DND-41 (cell line): ENCODE measurements at places on chromosomes 7 and 10.

- peaks cover 16% of the 10 kb centered on the region for H3K36me3 ChIP-seq
- no peaks in the 10 kb centered on the region for H3K4me1 ChIP-seq
- DNase-seq, result no peak
- H3K4me3 ChIP-seq, result no peak overlapping the region
Measured at GRCh38 chr10:86900955-86901354, 56.5 kb downstream of the MMRN2 start.

DNA sequence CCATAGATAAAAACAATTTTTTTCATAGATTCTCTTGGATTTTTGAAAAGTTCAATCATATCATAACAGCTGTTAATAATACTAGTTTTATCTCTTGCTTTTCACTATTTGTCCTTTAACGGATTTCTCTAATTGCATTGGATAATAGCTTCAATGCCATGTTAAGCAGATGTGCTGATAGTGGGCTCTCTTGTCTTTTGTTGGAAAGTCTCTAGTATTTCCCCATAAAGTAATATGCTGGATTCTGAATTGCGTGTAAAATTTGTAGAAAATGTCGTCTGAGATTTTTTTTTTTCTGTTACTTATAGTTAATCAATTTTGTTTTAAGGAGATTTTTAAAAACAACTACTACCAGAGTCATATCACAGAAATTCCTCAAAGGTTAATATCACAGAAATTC, 53.3 kb downstream of the TFPI2 start:
- no peaks in the 10 kb centered on the region for H3K36me3 ChIP-seq
- H3K4me3 ChIP-seq, result no peak overlapping the region
- no peaks in the 10 kb centered on the region for H3K4me1 ChIP-seq
- H3K27me3 ChIP-seq, result no peaks in the 10 kb centered on the region
- H3K27ac ChIP-seq, result no peak overlapping the region
- no peak for DNase-seq

DNA sequence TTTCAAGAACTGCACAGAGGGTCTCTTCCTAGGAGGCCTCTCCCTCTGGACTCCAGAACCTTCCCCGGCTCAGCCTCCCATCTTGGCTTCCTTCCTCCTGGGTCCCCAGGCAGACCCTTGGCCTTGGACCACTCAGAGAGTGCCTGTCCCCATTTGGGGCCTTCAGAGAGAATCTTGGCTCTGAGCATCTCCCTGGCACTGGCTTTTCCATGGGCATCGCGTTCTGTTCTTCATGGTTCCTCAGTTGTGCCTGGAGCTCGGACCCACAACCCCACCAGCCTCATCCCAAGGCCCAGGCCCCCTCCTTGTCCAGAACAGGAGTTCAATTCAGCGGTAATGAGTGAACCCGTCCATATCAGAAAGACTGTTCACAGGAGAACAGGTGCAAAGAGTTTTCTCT, 73.4 kb downstream of the VIPR2 start:
- H3K4me3 ChIP-seq, result no peak overlapping the region
- peak overlapping the region; percentile 65 for H3K27ac ChIP-seq
- peaks cover 52% of the 10 kb centered on the region for H3K36me3 ChIP-seq

DNA sequence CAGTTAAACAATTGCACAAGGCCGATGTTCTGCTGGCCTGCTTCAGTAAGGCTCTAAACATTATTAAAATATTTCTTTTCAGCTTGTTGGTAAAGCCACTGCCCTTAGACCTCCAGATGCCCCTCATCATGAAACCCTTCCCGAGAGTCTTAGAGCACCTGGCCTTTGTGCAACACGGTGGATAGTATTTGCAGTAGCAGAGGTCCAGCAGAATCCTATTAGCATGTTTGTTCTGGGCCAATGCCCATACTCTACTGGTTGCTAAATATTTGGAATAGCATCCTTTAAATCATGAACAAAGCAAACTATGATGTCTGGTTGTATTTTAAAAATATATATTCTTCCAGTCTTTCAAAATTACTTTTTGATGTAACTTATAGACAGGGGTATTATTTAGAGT, 584.6 kb downstream of the CNTNAP2 start:
- no peak for DNase-seq
- no peaks in the 10 kb centered on the region for H3K36me3 ChIP-seq
- H3K4me1 ChIP-seq, result no peaks in the 10 kb centered on the region
- no peak overlapping the region for H3K4me3 ChIP-seq
- H3K27ac ChIP-seq, result no peak overlapping the region

DNA sequence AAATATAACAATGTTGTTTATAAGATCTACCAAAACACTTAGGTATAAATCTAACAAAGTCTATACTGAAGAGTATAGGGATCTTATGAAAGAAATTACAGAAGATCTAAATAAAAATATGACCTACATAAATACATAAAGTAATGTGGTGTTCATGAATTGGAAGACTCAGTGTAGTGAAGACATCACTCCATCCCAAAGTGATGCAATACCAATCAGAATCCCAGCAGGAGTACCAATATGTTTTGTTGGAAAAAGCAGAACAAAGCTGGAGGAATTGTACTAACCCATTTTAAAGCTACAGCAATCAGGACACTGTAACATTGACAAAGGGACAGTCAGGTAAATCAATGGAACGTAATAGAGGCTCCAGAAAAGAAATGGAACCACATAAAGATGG, 76.4 kb downstream of the CCSER2 start:
- no peaks in the 10 kb centered on the region for H3K27me3 ChIP-seq
- peaks cover 14% of the 10 kb centered on the region for H3K36me3 ChIP-seq
- H3K27ac ChIP-seq, result no peak overlapping the region
- no peak for DNase-seq
- H3K4me3 ChIP-seq, result no peak overlapping the region

- DNase-seq, result no peak
- no peaks in the 10 kb centered on the region for H3K36me3 ChIP-seq
- no peaks in the 10 kb centered on the region for H3K4me1 ChIP-seq
- no peak overlapping the region for H3K4me3 ChIP-seq
- H3K27ac ChIP-seq, result no peak overlapping the region
Measured at GRCh38 chr10:129894698-129895097, 69.4 kb downstream of the EBF3 start.

- H3K27me3 ChIP-seq, result no peaks in the 10 kb centered on the region
- no peak overlapping the region for H3K27ac ChIP-seq
- no peaks in the 10 kb centered on the region for H3K36me3 ChIP-seq
- H3K4me3 ChIP-seq, result no peak overlapping the region
- no peaks in the 10 kb centered on the region for H3K4me1 ChIP-seq
- no peak for DNase-seq
Measured at GRCh38 chr10:74255214-74255613, 104.2 kb downstream of the ADK start.

DNA sequence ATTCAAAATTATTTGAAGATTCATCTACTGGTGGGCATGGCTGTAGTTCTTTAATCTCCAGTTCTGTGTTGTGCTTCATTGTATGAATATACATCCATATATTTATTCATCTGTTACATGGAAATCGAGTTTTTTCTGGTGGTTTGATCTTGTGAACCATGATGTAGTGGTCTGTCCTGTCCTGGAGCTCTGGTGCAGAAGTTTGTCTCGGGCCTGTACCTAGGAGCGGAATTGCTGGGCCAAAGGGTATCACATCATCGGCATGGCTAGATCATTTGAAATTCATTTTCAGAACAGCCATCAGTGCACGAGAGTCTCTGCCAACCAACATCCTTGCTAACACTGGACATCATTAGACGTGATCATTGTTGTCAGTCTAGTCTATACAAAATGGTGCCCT, 107.0 kb downstream of the ELFN1 start:
- no peak for DNase-seq
- H3K27me3 ChIP-seq, result no peaks in the 10 kb centered on the region
- H3K27ac ChIP-seq, result no peak overlapping the region
- no peaks in the 10 kb centered on the region for H3K4me1 ChIP-seq

DNA sequence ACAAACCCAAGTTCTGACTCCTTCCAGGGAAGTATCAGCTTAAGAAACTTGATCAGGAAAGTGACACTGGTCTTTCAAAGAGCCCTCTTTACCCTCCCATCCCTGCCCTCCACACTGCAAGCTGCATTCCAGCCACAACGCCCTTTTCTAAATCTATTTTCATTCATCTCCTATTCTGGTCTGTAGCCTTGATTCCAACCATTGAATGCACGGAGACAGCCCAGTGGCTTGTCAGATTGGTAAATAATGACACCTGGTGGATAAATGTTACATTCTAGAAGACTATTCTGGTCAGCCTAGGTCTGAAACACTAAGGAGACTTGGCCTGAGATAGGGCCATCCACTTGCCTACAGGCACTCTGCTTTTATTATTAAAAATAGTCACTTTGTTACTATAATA, 20.9 kb downstream of the MORN4 start:
- H3K4me1 ChIP-seq, result no peaks in the 10 kb centered on the region
- H3K27ac ChIP-seq, result no peak overlapping the region
- H3K27me3 ChIP-seq, result peaks cover 6% of the 10 kb centered on the region

DNA sequence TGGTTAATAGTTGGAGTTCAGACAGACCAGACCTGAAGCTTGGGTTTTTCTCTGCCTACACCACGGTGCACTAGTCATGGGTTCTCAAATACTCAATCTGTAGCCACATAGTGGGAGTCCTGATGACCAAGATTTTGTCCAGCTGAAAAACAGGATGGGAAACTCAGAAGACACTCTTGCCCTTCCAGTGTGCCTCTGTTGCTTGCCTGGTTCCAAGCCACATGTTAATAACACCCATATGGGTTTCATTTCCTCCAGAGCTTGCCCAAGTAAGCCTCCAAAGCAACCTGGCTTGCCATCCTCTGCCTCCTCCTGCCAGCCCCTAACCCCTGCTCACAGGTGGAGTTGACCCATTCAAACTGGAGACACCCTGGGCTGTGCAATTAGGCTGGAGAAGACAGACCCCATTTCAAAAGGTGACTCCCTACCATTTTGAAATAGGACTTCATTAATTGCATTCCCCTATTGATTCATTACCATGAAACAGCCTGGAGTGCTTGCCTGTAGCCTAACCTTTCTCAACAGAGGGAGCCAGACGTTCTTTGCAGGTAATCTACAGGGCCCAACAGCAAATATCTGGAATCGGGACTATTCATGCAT, 108.0 kb upstream of the HABP2 start:
- no peaks in the 10 kb centered on the region for H3K4me1 ChIP-seq
- peaks cover 38% of the 10 kb centered on the region for H3K27me3 ChIP-seq
- no peak overlapping the region for H3K27ac ChIP-seq

DNA sequence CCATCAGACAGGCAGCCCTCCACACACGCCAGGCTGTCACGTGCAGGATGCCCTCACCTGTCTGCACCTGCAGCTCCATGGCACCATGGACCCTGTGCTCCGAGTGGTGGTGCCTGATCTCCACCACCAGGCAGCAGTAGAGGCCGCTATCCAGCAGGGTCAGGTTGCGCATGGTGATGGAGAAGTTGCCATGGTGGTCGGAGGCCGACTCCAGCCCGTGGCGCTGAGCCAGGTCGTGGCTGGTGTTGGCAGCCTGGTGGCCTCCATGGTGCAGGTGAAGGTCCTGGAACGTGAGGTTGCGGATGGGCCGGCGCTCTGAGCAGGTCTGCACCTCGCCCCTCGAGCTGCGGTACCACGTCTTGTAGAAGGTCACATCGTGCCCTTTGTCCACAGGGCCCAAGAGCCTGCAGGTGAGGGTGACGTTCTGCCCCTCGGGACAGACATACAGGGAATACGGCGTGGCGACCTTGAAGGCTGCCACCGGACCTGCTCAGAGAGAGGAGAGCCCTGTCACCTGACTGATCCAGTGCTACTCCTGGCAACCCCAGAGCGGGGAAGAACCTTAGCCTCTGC, 11.7 kb downstream of the VSIR start:
- H3K36me3 ChIP-seq, result peaks cover 12% of the 10 kb centered on the region
- H3K27me3 ChIP-seq, result no peaks in the 10 kb centered on the region
- no peak overlapping the region for H3K4me3 ChIP-seq

GRCh38 chr10:789831-790701, 100.6 kb upstream of the DIP2C start:
- no peak for DNase-seq
- no peaks in the 10 kb centered on the region for H3K27me3 ChIP-seq
- H3K27ac ChIP-seq, result no peak overlapping the region

GRCh38 chr10:129586898-129587443, 119.9 kb downstream of the MGMT start:
- no peaks in the 10 kb centered on the region for H3K27me3 ChIP-seq
- peaks cover 21% of the 10 kb centered on the region; the same call in 1 of the 2 replicates for H3K36me3 ChIP-seq
- no peak overlapping the region for H3K4me3 ChIP-seq
- no peak for DNase-seq
- H3K27ac ChIP-seq, result no peak overlapping the region
- no peaks in the 10 kb centered on the region for H3K4me1 ChIP-seq

- no peak overlapping the region for H3K4me3 ChIP-seq
- H3K27ac ChIP-seq, result no peak overlapping the region
- H3K36me3 ChIP-seq, result no peaks in the 10 kb centered on the region
- no peaks in the 10 kb centered on the region for H3K27me3 ChIP-seq
Measured at GRCh38 chr7:155593461-155594162, 47.3 kb upstream of the CNPY1 start.
